ENCODE measurements at places on chromosomes 4 and X. TPM values are rescaled to one million over a fixed set of nuclear protein-coding genes. Genes with fewer than 3 reads are reported as not detected.

The MAGEA2B gene
- total RNA-seq, result not detected

GRCh38 chr4:86096373-86096772 lies 263.5 kb downstream of the MAPK10 start:
- H3K4me3 ChIP-seq, result no peak overlapping the region
- no peak overlapping the region for H3K27ac ChIP-seq
- DNase-seq, result no peak
- H3K27me3 ChIP-seq, result no peaks in the 10 kb centered on the region

DNA sequence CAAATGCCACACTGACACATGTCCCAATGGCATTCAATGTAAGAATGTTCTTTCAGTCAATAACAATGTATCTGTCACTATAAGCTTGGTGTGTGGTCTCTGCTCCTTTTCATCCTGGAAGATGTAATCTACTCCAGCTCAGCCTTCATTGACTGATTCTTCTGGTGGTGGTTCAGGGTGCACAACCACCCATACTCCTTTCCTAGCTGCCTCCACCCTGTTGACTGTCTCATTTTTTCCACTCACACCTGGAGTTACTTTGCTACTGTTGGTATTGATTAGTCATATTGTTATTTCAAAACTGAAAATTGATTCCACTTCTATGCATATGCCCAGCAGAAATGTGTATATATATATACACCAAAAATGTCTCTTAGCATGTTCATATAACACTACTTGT lies 140.5 kb downstream of the ASB9 start:
- no peak overlapping the region for H3K4me3 ChIP-seq
- no peak for DNase-seq
- no peak overlapping the region for H3K27ac ChIP-seq
- no peaks in the 10 kb centered on the region for H3K36me3 ChIP-seq
- no peaks in the 10 kb centered on the region for H3K4me1 ChIP-seq

DNA sequence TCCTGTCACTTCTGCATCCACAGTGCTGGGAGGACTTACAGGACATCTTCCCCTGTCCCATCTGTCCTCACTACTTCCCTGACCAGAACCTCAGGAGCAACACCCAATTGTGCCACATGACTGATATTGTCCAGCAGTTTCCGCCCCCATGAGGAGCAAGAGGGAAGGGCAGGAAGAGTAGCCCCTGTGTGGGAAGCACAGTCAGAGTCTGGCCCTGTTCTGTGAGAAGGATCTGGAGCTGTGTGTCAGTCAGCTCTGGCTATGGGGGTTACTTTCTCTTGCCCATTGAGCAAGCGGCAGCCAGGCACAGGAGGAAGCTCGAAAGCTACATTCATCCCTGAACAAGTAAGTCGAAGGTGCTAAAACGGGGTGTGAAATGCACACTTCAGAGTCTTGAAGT lies 14.8 kb upstream of the TRIM60 start:
- H3K4me3 ChIP-seq, result no peak overlapping the region
- no peaks in the 10 kb centered on the region for H3K27me3 ChIP-seq
- H3K36me3 ChIP-seq, result no peaks in the 10 kb centered on the region
- no peak overlapping the region for H3K27ac ChIP-seq
- DNase-seq, result no peak

The RPL39 gene
- total RNA-seq, result 593 TPM
